T-helper 22 cell (primary cell): ENCODE measurements at places on chromosomes 16 and 17.

DNA sequence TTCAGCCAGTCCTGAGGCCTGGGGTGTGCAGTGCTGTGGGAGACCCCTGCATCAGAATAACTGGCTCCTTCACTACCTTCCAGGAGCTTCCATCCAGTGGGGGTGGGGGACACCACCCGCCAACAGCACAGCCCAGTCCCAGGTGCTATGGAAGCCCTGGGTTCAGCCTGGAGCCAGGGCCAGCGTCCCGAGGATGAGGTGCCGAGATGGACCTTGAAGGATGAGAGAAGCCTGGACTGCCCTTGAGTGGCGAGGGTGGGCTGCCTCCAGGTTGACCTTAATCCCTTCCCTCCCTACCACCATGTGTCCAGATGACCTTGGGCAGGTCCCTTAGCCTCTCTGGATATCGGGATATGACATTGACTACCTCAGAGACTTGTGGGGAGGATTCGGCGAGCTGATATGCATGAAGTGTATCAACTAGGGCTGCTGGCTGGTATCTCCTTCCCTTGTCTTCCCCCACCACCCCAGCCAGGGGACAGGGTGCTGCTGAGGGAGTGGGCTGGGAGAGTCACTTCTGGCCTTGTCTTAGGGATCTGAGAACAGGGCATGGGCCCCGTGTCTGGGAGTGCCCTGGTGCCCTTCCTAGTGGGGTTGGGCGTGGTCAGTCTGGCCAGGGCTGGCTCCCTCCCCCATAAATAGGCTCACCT is 14.2 kb upstream of the LASP1NB start:
- DNase-seq, result no peak

- DNase-seq, result no peak
Observed at GRCh38 chr16:74862743-74863244, 88.2 kb upstream of the FA2H start.

GRCh38 chr16:648781-649589 is at the start of gene WDR90:
WDR90 (plus strand) TSS chr16:649365; CDS start chr16:649417, 52 bp downstream.
- peak; percentile 89 for DNase-seq

DNA sequence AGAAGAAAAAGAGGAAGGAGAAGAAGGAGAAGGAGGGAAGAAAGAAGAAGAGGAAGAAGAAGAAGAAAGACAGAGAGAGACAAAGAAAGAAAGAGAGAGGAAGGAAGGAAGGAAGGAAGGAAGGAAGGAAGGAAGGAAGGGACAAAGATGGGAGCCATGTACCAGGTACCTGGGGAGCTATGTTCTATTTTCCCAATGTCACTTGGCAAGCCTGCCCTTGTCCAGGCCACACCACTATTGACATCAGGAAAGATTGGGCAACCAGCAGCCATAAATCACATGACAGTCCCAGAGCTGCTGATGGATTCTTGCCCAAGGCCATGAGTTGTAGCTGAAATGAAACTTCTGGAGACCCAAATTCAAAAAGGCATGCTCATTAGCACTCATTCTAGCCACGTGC is 2.7 kb upstream of the CES1 start:
- no peak for DNase-seq

- peak; percentile 80 for DNase-seq
Observed at GRCh38 chr17:44947461-44948314, at the start of gene KIF18B. KIF18B (minus strand) TSS chr17:44947773; CDS start chr17:44936344, 11,429 bp downstream.

DNA sequence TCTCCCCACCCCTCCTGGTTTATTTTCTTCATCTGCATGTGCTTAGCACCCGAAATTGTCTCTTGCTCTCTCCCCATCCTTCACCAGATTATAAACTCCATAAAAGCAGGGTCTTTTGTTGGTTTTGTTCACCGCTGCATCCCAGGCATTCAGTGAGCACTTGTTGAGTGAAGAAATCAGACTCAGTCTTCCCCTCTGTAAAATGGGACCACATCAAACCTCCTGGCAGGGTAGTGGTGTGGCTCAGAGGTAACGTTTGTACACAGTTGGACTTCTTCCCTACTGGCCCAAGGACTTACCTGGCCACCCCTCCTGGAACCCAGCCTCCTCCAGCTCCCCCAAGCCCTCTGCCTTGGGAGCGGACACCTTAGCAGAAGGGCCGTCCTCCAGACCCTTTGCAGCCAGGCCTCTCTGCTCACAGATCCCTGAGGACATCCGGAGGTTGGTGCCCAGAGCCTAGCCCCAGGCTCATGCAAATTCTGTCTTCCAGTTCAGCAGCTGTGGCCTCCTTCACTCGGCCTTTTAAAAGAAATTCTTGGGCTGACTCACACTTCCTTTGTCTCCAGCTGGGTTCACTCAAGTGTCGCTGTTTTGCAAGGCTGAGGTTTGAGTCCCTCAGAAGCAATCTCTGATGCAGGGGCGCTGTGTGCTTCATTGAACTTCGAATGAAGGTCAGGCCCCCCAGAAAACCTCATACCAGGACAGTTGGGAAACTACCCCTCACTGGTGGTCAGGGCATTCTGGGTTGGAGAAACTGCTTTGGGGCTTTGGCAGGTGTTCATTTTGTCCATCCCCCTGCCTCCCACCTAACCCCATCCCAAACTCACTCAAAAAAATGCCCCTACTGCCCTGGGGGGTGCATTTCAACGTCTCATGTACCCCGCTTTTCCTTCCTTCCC is 16.8 kb upstream of the RMI2 start:
- DNase-seq, result no peak

GRCh38 chr16:10558746-10559641 is 21.4 kb downstream of the EMP2 start:
- DNase-seq, result no peak

GRCh38 chr16:88635671-88636319 is 2.6 kb upstream of the IL17C start:
- DNase-seq, result no peak

- no peak for DNase-seq
Observed at GRCh38 chr16:88069397-88070168, 118.3 kb downstream of the BANP start.

DNA sequence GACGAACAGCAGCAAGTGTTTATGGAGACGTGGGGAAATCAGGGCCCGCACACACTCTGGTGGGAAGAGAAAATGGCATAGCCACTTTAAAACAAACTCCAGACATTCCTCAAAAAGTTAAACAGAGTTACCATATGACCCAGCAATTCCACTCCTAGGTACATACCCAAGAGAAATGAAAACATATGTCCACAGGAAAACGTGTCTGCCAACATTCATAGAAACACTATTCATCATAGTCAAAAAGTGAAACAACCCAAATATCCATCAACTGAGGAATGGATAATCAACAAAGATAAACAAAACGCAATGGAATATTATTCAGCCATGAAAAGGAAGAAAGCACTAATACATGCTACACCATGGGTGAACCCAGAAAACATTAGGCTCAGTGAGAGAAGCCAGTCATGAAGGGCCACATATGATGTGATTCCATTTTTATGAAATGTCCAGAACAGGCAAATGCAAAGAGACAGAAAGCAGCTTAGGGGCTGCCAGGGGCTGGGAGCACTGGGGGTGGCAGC is 32.8 kb downstream of the ADCY9 start:
- no peak for DNase-seq
